H1 (cell line): ENCODE measurements at places on chromosomes 7 and 10.

GRCh38 chr7:47314728-47315607 is 266.9 kb downstream of the TNS3 start:
- peak; percentile 52 for DNase-seq

DNA sequence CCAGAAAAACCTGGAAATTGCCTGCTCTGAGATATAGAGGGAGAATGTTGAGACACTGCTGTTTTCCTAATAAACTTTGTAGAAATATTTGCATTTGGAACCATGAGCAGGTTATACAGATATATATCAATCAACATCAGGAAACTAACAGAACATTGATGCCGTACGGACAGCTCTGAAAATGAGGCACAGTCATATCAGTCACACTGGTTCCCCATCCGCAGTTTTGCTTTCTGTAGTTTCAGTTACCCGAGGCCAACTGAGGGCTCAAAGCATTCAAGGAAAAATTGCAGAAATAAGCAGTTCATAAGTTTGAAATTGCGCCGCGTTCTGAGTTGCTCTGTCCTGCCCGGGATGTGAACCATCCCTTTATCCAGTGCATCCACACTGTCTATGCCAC is 137.9 kb downstream of the KLF6 start:
- DNase-seq: no peak

DNA sequence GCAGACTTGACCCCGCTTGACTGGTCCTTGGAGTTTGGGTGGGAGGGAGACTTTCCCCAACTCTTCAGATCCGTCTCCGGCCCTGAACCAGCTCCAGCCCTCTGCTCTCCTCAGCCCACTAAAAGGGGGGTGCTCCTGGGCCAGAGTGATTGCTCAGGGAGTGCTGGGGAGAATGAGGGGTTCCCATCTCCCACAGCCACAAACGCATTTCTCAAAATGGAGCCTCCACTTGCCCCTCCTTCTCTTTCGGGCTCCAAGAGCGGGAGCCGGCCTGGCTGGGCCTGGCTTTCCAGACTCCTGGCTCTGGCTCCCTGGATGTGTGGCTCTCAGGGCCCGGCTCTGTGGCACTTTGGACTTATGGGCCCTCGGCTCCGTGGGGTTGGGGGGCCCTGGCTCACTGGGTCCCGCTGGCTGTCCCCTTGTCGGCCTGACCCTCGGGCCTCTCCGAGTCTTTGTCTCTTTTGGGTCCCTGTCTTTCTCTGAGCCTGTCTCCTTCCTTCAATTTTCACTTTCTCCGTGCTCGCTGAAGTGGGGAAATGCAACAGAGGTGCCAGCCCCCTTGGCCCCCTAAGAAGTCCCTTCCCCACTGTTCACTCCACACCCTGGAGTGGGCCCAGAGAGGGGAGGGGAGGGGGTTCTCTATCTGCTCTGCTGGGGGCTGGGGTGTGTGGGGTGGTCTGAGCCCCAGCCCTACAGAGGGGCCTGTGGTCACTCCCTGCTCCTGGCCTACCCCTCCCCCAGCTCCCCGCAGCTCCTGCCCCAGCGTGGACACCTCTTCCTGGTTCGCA is 713 bp downstream of the LZTS2 start:
- DNase-seq: peak; percentile 63

DNA sequence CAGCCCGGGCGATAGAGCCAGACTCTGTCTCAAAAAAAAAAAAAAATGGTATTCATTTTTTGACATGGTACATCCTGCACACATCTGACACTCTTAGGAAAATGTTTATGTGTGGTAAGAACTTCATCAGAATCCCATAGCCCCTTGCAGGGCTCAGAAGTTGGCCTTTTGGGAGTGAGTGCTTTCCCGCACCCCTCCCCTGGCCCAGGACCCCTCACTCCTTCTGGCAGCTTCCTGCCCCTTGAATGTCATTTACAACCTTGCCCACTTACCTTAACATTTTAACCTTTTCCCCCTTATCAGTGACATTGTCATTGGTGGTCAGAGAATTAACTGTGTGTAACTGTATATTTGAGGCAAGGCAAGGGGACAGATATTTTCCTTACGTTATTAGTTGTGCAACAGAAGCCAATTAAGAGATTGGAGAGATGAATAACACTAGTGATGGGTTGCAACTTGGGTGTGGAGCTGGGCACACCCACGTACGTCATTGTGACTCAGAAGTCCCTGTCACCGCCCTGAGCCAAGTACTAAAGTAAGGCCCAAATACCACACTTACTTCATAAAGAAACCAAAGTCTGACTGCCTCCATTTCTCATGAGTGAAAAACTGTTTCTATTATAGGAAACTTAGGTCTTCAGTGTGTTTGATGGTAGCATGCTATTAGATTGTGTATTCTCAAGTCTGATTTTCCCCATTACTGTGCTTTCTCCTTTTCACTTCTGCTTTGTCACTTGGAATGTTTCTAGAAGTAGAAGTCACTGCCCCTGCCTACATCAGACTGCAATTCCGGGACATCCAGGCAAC is 31.6 kb downstream of the OGDH start:
- DNase-seq: no peak

- no peak for DNase-seq
These were observed 90.3 kb upstream of the NPS start for GRCh38 chr10:127458829-127459228.

DNA sequence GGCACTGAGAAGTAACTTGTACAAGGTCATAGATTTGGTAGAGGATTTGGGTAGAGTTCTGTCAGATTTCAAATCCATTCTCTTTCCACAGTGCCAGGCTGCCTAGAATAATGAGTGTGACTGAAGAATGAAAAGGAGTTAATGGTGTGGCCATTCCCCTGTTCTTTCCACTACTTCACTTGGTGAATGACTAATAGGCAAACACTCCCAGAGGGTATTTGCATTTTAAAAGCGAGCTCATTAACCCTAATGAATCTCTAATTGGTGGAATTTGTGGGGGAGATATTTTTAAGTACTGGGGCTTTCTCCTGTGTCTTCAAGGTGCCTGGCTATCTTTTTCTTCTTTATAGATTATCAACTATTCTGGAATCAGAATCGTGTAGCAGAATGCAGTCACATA is 74.8 kb upstream of the RPA3 start:
- no peak for DNase-seq

- DNase-seq: no peak
These were observed 17.8 kb upstream of the GPAM start for GRCh38 chr10:112201334-112201733.

DNA sequence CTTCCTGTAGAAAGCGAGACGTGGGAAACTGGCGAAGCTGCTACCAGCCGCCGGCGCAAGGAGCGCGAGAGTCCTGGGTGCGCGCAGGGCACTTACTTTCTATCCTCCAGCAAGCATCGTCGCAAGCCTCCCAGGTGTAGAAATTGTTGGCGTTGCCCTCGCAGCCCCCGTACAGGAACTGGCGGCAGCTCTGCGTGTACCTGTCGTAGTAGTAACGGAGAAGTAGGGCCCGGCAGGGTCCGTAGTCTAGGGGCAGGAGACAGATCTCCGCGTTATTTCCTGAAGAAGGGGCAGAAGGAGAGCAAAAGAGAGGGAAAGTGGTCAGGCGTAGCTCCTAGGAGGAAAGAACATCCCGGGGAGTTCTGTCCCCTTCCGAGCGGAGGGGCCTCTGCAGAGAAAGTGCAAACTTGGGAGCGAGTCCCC is 501 bp downstream of the TFPI2 start:
- peak; percentile 25 for DNase-seq

DNA sequence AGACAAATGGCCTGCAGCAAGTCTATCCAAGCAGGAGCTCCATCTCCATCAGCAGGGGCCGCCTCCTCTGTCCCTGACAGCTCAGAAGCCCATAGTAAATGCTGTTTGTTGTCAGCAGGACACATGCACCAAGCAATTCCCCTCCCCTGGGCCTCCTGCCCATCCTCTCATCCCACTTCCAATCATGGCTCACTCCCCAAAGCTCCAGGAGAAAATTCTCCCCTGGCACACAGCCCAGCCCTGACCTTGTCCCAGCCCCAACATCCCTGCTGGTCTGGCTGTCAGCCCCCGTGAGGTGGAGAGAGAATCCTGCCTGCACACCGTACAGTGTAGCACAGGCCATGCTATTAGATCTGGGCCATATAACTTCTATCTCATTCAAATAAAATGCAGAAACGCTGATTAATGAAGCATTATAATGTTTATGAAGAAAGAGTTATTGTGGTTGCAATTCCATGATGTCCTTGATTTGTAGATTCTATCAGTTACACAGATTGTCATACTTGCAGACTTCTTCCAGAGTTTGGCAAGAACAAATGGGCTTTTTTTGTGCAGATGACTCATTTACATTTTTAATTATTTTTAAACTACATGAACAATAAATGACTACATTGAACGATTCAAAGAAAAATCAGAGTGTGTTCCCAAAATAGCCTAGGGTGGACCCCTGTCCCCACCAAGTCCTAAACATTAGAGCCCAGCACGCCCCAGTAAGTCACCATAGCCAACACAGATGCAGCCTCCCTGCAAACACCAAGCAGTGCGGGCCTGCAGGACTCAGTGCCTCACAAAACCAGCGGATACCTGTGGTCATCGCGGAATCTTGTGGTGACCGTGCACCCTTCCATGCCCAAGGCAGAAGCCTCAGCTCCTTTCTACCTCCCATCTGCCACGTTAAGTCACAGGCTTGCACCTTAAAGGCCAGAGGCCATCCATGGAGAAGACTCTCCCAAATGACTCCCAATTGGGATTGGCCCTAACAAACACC is 70.1 kb downstream of the COBL start:
- DNase-seq: no peak

GRCh38 chr7:144991041-144991440 is 155.2 kb upstream of the TPK1 start:
- DNase-seq: no peak

GRCh38 chr7:82156168-82156567 is 287.4 kb downstream of the CACNA2D1 start:
- no peak for DNase-seq

GRCh38 chr10:126902157-126902556 is 3.1 kb upstream of the DOCK1 start:
- no peak for DNase-seq

- no peak for DNase-seq
These were observed 38.5 kb downstream of the GRID1 start for GRCh38 chr10:86327954-86328725.

- no peak for DNase-seq
These were observed 546.4 kb upstream of the C7orf33 start for GRCh38 chr7:148044173-148044572.

DNA sequence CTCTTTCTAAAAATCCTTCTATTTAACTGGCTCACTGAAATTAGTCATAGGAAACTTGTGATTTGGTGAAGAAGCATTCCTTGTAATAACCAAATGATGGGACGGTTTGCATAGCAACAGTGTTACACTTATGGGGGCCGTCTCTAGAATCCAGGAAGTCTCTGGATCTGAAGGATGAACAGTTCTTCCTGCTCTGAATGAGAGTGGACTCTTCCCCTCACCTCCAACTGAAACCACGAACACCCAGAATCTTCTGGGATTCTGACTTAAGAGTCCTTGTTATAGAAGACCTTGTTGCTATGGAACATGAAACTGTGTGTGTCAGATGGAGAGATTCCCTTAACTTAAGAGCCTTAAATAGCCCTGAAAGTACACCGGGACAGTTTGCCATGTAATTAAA is 23.2 kb downstream of the NOLC1 start:
- DNase-seq: no peak

DNA sequence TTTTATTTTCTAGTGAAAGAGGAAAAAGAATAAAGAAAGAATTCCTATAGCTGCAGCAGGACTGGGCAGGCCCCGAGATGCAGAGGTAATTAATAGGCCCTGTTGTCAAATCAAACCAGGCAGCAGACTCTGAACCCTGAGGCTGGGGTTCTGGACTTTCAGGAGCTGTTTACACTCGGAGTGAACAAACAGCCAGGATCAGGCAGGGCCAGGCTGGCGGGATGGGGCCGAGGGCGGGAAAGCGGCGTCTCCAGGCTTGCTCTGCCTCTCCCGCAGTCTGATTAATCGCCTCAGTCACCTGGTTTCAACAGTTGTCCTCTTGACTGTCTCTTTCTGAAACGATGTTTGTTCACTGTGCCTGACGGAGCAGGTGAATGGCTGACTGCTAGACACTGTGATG is 675.4 kb upstream of the FOXK1 start:
- no peak for DNase-seq

- no peak for DNase-seq
These were observed 52.6 kb downstream of the BPGM start for GRCh38 chr7:134699021-134699818.

- DNase-seq: no peak
These were observed 5.8 kb downstream of the IKZF1 start for GRCh38 chr7:50310361-50310760.

- no peak for DNase-seq
These were observed 154.0 kb downstream of the TCF7L2 start for GRCh38 chr10:113104047-113104446.

GRCh38 chr10:99667108-99667751 is 7.9 kb downstream of the ENTPD7 start:
- DNase-seq: no peak

GRCh38 chr7:135716677-135717238 is 11.2 kb downstream of the SLC13A4 start:
- DNase-seq: no peak

DNA sequence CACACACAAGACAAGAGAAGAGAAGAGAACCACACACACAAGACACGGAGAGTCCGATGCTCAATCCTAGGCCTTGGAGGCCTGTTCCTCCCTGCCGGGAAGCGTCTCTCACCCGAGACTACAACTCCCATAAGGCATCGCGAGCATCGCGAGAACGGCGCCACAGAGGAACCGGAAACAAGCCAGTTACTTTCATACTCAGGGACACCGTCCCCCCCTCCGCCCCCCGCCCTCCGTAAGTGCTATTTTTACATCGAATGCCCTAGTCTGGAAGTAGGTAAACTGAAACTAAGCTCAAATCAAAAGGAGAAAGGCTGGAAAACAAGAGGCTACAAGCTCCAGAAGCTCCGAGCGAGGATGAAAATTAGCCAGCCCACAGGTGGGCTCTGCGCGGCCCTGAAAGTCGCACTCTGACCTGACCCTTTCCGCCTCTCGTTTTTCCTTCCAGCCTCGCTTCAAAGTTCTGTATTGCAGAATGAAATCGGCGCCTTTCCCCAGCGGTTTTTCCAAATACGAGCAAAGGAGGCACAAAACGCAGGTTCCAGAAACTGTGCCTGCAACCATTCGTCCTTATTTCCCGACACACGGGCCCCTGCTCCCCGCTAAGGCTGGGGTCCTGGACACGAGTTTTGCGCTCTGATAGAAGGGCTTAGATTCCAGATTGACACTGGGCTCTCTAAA is 11.5 kb upstream of the DNAJC12 start:
- DNase-seq: peak; percentile 94

- DNase-seq: no peak
These were observed 270.4 kb downstream of the HGF start for GRCh38 chr7:81499262-81500116.

- DNase-seq: no peak
These were observed 293.1 kb downstream of the ZEB1 start for GRCh38 chr10:31612082-31612481.

DNA sequence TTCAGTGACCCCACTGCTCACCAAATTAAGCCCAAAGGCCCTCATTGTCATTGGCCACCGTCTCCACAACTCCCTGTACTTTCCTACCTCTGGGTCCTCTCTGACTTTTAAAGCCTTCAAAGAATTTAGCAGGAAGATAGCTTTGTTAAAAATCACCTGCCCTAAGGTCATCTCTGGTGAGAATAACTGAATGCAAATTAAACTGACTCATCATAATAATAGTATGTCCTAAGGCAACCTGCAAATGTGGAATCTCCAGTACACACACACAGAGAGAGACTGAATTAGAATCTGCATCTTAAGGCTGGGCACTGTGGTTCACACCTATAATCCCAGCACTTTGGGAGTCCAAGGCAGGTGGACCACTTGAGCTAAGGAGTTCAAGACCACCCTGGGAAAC is 24.1 kb downstream of the OAT start:
- no peak for DNase-seq
